GM19239 (cell line): ENCODE measurements at places on chromosomes 5 and 9.

- DNase-seq: no peak
Observed at GRCh38 chr5:137954131-137954879, 65.0 kb downstream of the PKD2L2 start.

DNA sequence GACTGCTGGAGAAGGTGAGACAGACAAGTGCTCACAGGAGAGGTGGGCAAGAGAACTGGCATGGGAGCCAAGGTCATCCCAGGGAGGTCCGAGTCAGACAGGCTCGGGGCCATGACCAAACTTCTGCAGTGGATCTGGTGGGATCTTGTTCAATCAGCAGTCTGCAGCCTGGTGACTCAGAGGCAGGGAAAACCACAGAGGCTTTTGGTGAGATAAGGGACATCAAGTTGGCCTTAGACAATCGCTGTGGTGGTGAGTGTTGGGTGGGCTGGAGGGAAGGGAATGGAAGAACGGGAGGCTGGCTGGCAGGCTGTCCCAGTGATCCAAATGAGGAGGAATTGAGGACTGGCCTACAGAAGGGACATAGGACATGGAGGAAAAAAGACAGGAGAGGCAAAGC, 123.8 kb downstream of the TMEM174 start:
- DNase-seq: no peak

DNA sequence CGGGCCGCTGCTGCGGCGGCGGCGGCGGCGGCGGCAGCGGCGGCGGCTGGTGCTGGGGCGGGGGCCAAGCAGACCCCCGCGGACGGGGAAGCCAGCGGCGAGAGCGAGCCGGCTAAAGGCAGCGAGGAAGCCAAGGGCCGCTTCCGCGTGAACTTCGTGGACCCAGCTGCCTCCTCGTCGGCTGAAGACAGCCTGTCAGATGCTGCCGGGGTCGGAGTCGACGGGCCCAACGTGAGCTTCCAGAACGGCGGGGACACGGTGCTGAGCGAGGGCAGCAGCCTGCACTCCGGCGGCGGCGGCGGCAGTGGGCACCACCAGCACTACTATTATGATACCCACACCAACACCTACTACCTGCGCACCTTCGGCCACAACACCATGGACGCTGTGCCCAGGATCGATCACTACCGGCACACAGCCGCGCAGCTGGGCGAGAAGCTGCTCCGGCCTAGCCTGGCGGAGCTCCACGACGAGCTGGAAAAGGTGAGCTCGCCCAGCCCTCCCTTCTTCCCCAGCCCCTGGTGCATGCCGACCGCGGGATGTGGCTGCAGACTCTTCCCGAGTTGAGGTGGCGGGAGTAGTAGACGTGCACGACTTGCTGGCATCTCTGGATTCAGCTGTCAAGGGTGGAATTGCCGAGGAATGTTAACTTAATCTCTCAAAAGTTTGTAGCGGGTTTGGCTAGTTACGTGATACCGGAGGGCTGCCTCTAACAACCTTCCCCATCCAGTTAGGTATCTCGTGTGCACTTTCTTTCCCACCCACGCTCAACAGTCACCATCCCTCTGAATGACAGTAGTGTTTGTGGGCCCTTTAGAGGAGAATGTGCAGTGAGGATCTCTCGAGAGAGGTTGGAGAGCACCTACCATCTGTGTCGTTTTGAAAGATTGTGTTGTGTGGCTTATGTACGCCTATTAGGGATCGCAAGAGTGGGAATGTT, 932 bp downstream of the SLC12A2 start:
- peak; percentile 25 for DNase-seq

DNA sequence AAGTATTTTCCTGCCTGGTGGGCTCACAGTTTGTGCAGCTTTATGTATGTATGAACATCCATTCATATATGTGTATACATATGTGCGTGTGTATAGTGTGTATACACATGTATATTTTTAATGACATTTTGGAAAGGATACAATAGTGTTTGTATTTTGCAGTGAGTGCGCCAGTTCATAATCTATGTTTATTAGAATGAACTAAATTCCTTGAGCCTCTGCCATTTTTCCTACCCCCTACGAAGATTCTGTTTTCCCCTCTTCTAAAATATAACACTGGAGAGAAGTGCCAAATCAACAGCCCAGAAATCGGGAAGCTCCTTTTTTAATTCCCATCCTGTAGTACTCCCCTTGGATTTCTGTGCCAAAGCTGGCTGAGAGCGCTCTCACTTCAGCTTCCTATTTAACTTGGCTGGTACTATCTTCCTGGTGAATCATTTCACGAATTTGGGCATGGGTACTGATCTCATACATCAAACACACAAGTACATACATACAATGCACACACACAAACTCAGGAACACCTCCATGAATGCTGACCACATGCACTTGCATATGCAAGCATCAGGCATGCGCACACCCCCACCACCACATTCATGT, 578.4 kb upstream of the WWC1 start:
- no peak for DNase-seq

DNA sequence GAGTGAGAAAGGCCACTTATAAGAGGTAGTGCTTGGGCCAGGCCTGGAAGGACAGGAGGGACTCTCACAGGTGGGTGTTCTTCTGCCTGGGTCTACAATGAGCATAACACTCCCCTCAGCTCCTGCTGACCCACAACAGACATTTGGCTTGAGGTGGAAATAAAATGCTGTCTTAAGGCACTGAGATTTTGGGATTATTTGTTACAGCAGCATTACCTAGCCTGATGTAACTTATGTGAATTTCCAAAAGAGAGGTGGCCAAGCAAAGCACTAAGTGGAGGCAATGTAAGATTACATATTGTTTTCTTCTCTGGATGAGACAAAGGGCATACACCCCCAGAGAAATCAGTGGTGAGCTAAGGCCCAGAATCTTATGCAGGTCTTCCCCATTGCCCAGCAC, 221.5 kb downstream of the PAX5 start:
- no peak for DNase-seq

- no peak for DNase-seq
Observed at GRCh38 chr9:89377411-89377810, 59.1 kb downstream of the SECISBP2 start.

GRCh38 chr9:133142684-133143622, 20.8 kb downstream of the GBGT1 start:
- no peak for DNase-seq

DNA sequence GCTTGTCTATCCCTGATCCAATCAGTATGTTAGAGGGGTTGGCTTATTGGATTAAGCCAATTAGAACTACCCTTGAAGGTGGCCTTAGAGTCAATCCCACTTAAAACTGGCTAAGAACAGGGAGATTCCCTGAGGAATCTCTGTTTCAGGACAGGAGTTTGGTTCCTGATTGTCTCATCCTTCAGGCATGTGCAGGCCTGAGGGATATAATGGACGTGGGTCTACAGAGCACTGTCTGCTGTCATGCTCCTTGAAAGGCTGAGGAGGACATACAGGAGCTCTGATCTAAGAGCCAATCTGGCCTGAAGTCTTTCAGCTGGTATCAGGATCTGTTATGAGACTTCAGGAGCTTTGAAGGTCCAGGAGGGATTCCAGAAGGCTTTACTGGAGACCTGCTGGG, 36.2 kb upstream of the PRXL2C start:
- no peak for DNase-seq

GRCh38 chr9:14314424-14314928, 535 bp upstream of the NFIB start:
- peak; percentile 26 for DNase-seq

GRCh38 chr5:155872629-155873220, 454.2 kb upstream of the SGCD start:
- DNase-seq: no peak

DNA sequence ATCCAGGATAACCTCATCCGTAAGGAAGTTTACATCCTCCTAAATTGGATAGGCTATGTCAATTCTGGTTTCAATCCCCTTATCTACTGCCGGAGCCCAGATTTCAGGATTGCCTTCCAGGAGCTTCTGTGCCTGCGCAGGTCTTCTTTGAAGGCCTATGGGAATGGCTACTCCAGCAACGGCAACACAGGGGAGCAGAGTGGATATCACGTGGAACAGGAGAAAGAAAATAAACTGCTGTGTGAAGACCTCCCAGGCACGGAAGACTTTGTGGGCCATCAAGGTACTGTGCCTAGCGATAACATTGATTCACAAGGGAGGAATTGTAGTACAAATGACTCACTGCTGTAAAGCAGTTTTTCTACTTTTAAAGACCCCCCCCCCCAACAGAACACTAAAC, 1.3 kb downstream of the ADRB2 start:
- no peak for DNase-seq

DNA sequence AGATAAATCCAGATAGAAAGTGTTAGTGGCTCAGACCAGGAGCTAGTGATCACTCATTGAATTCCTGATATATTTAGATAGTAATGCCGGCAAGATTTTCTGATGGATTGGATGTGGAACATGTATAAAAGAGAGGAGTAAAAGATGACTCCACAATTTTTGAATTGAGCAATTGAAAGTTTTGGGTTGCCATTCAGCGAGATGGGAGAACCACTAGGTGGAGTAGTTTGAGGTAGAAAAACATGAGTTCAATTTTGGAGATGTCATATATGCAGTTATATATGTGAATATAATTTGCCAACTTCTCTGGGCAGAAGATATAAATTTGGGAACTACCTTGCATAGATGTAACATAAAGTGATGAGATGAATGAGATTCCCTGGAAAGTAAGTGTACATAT, 502.5 kb upstream of the SEMA6A start:
- DNase-seq: no peak

GRCh38 chr5:88952996-88953643, 70.1 kb upstream of the MEF2C start:
- no peak for DNase-seq

GRCh38 chr5:108786806-108787483, 39.2 kb downstream of the FER start:
- no peak for DNase-seq

GRCh38 chr5:59380350-59380951, 513.1 kb downstream of the PDE4D start:
- no peak for DNase-seq

GRCh38 chr5:65903581-65903980, 22.8 kb upstream of the ERBIN start:
- no peak for DNase-seq

- DNase-seq: no peak
Observed at GRCh38 chr9:98742325-98743280, 33.9 kb upstream of the GABBR2 start.

DNA sequence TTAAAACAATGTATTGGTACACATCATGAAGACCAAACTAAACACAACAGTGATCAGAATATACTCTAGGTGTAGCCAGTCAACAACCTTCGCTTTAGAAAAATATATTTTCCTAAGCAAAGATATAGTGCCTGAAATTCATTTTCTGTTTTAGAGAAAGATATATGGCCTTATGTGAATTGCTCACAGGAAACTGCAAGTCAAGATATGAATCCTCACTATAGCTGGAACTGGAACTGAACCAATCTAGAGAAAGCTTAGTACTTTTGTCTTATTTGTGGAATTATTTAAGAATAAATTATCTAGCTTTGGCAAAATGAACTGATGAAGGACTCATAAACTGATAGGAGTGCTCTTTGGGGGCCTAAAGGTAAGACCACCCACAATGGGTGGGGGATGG, 27.3 kb downstream of the GZMK start:
- DNase-seq: no peak

DNA sequence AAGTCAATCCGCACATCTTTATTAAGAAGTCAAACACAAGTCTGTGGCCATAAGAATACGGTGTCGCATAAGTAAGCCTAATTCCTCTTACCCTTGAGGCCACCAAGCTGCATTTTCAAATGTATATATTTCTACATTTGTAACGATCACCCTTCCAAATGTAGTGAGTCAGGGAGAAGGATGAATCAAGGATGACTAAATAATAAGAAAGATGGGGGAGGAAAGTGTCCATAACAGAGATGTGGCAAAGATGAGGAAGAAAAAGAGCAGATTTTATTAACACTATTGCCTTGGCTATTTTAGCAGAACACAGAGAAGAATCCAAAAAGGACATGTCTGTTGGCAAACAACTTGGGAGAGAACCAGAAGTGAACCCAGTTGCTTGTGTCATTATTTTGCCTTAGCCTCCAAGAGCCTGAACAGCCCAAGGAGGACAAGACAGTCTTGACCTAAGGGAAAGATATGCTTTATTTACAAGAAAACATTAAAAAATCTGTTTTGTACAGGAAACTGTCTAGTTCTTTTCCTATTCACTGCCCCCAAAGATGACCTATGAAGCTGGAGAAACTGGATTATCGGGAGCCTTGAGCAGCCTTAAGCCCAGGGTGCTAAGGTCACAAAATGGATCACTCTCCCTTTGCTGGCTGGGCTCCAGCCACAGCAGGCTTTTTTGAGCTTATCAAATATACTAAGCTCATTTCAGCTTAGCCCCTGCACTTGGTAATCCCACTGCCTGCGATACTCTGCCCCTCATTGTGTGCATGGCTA, 101.5 kb downstream of the PLCXD3 start:
- DNase-seq: no peak

- no peak for DNase-seq
Observed at GRCh38 chr5:78754655-78755054, 106.1 kb upstream of the LHFPL2 start.

DNA sequence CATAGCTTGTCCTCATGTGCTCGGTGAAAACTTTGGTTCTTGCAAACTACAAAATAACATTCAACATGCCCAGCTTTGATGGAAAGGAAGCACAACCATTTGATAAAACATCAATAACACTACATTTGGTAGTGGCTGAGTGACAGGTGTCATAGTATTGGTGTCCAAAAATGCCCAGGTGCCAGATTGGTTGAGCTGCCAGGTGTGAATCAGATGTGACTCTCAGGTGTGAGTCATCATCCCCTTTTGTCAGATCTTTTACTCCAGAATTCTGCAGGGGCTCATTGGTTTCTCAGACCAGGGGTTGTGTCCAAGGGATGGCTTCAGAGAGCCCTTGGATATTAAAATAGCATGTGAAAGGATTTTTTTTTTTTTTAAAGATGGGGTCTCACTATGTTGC, 22.5 kb upstream of the POMT1 start:
- no peak for DNase-seq

GRCh38 chr9:100718717-100719116, 140.8 kb downstream of the CAVIN4 start:
- no peak for DNase-seq

DNA sequence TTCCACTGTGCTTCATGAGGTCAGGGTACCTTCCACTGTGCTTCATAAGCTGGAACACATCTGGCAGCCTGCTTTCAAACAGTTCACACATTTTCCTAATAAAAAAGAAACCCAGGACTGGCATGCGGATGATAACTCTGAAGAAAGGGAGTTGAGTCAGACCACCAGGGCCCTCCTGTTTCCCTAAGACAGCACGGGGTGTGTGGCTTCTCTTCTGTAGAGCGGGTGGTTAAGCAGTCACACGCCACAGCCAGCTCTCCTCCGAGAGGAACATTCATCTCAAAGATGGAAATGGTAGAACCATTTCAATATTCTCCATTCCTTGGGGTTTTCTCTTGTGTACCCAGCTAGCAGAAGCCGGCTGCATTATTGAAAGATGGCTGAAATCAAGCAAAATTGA, 128.1 kb upstream of the LMX1B start:
- no peak for DNase-seq
